ENCODE measurements at places on chromosomes 4 and X. TPM values are rescaled to one million over a fixed set of nuclear protein-coding genes. Genes with fewer than 3 reads are reported as not detected.

TLR2 gene
- total RNA-seq, result 2.3 TPM

GIMD1 gene
- total RNA-seq, result not detected

- H3K4me3 ChIP-seq, result no peak overlapping the region
- H3K4me1 ChIP-seq, result no peaks in the 10 kb centered on the region
- no peaks in the 10 kb centered on the region for H3K27me3 ChIP-seq
- H3K27ac ChIP-seq, result no peak overlapping the region
- H3K36me3 ChIP-seq, result no peaks in the 10 kb centered on the region
- no peak for DNase-seq
Observed at GRCh38 chr4:147060151-147060931, 114.7 kb upstream of the TTC29 start.

GRCh38 chr4:18931643-18932377 is 910.3 kb upstream of the LCORL start:
- H3K4me3 ChIP-seq, result no peak overlapping the region
- no peak overlapping the region for H3K27ac ChIP-seq
- H3K4me1 ChIP-seq, result no peaks in the 10 kb centered on the region
- DNase-seq, result no peak

DNA sequence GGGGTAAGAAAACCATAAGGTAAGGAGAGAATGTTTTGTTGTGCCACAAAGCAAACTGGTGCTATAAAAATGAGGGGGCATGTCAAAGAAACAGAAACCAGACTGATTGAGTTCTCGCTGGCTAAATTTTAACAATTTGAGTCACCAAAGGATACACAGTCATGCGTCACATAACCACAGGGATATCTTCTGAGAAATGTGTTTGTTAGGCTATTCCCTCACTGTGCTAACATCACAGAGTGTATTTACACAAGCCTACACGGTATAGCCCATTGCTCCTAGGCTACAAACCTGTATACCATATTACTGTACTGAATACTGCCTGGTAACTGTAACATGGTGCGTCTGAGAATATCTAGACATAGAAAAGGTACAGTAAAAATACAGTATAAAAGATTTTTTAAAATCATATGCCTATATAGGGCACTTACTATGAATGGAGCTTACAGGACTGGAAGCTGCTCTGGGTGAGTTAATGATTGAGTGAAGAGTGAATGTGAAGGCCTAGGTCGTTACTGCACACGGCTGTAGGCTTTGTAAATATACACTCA is 50.1 kb downstream of the FBXW7 start:
- H3K27ac ChIP-seq, result no peak overlapping the region
- DNase-seq, result no peak
- no peak overlapping the region for H3K4me3 ChIP-seq

DNA sequence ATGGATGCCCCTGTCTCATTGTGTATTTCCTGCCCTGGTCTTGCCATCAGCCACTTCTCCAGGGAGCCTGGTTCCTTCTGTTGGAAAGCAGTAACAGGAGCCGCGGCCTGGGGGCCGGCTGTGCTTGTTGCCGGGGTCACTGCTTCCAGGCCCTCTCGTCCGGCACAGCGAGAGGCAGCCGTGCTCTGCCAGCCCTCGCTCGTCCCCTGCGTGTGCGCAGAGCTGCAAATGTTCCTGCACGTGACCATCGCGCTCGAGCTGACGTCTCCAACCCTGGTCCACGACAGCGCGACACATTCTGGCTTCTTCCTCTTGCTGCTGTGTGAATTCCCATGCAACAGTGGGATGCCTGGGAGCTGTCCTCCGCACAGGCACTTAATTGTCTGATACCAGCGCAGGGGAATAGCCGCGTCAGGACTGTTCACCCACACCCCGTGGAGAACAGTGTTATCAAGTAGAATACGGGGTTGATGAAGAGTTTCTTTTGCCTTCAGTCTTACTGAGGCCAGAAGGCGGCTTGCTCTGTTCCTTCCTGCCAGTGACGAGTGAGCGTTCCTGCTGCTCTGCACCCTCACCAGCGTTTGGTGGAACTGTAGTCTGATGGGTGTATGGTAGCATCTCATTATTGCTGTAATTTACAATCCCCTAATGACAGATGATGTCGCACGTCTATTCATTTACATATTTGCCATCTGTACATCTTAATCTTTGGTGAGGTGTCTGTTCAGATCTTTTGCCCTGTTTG is 12.3 kb downstream of the PDE6B start:
- H3K36me3 ChIP-seq, result no peaks in the 10 kb centered on the region
- no peaks in the 10 kb centered on the region for H3K4me1 ChIP-seq
- no peak overlapping the region for H3K27ac ChIP-seq
- no peak overlapping the region for H3K4me3 ChIP-seq
- H3K27me3 ChIP-seq, result no peaks in the 10 kb centered on the region
- no peak for DNase-seq

- DNase-seq, result no peak
- H3K36me3 ChIP-seq, result no peaks in the 10 kb centered on the region
- H3K4me3 ChIP-seq, result no peak overlapping the region
- no peaks in the 10 kb centered on the region for H3K4me1 ChIP-seq
- no peak overlapping the region for H3K27ac ChIP-seq
Observed at GRCh38 chr4:163542275-163542674, 47.8 kb downstream of the TMA16 start.

DNA sequence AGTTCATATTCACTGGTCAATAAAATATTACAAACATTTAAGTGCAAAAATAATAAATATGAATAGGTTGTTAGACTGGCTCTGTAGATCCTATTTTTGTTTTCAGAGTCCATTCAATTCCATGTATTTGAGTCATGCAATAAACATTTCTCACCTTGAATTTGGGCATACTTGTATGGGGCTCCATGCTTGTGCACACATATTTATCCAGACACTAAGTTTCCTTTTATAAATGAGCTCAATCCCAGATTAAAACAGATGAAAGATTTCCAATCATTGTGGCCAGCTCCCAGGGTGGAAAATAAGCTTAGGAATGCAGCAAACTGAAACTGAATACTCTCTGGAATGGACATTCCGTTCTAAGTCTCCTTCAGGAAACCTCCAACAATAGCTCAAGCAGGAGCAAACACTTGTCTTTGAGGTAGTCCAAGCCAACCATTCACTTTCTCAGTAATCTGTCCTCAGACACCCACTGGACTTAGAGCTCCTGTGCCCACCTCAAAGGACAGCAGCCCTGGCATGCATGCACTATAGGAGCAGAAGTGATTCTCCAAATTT is 16.4 kb downstream of the DMD start:
- no peak for DNase-seq
- H3K27me3 ChIP-seq, result no peaks in the 10 kb centered on the region
- H3K36me3 ChIP-seq, result no peaks in the 10 kb centered on the region

All from pancreas (tissue), 10 donors.